Stimulated activated CD4-positive, alpha-beta T cell treated with anti-CD3 and anti-CD28 coated beads, TNF-alpha, amount 100 ng/mL, for 1 hour (primary cell): ENCODE measurements at places on chromosomes 16 and 17.

- no peak for DNase-seq
These were observed 1.1 kb downstream of the METTL16 start for GRCh38 chr17:2510559-2510958.

GRCh38 chr16:89646906-89647305 lies 10.6 kb downstream of the CHMP1A start:
- DNase-seq, result no peak

DNA sequence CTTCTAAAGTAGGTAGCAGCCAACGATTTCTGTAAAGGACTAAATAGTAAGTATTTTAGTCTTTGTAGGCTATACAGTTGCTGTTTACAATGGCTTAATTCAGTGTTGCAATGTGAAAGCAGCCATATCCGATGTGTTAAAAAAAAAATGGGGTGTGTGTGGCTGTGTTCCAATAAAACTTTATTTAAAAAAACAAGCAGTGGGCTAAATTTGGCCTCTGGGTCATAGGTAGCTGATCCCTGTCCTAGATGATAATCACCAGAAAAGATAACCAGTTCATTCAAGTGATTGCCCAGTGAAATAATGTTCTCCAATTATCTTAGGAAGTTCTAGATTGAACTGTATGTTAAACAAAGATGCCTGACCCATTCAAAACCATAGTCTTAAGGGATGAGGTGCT lies 124.3 kb downstream of the MAP2K6 start:
- no peak for DNase-seq

DNA sequence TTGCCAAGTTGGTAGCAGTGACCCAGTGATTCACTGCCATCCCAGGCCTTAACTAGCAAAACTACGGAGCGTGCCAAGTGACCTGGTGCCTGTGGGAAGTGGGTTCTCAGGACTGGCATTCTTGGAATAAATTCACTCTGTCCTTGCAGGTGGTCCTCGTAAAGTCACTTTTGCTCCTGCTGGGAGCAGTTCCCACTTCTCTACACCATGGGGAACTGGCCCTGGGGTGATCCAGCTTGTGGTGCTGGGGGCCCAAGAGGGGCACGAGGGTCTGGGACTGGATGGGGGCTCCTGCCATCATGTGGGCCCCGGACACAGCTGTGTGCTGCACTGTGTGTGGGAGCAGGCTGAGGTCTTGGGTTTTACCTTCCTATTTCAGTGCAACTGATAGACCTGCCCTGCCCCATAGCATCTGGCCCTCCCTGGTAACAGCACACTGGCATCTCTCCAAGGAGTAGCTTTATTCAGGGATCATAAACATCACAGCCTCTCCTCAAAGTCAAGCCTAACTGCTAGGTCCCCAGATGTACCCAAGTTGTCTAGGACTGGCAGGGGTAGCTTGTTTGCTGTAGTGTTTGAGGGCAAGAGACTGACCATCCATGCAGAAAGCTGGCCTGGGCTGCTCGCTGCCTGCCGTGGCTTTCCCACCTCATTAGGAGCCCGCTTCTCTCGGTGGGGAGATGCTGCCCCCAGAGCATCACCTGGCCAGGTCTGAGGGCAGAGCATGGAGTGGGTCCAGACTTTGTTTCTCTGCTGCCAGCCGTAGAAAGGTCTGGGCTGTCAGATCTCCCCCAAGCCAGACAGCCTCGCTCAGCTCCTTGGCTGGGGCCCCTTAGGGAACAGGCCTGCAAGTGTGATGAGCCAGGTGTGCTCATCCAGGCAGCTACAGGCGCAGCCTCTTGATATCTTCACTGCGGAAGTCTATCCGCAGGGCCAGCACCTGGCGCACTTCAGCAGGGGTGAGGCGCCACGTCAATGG lies 26.0 kb downstream of the FCSK start:
- no peak for DNase-seq

- no peak for DNase-seq
These were observed 34.8 kb downstream of the CYB5D2 start for GRCh38 chr17:4177806-4178205.

DNA sequence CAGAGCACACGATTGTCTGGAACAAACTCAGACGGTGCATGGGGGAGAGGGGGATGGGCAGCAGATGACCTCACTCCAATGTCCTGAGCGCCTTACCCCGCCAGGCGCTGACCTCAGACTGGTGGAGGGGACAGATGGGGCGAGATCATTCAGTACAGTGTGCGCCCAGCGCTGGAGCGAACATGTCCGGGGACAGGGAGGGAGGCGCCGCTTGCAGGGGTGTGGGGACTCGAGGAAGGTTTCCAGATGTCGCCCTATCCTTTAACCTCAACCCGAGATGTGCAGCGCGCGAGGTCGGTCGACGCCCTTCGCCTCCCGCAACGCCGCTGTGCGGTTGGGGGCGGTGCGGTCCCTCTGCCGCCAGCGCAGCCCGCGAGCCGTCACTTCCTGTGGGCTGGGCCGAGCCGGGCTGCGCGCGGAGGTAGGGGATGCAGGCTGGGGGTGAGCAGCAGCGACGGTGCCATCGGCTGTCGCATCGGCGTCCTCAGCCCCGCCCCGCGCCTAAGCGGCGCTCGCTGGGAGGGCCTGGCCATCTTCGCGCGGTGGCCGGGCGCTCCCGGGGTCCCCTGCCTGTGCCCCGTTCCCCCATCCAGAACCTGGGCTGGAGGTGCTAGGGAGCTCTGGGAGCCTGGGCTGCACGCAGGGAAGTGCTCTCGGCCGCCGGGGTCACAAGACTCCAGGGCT lies 5.3 kb upstream of the CDR2L start:
- peak; percentile 55 for DNase-seq

DNA sequence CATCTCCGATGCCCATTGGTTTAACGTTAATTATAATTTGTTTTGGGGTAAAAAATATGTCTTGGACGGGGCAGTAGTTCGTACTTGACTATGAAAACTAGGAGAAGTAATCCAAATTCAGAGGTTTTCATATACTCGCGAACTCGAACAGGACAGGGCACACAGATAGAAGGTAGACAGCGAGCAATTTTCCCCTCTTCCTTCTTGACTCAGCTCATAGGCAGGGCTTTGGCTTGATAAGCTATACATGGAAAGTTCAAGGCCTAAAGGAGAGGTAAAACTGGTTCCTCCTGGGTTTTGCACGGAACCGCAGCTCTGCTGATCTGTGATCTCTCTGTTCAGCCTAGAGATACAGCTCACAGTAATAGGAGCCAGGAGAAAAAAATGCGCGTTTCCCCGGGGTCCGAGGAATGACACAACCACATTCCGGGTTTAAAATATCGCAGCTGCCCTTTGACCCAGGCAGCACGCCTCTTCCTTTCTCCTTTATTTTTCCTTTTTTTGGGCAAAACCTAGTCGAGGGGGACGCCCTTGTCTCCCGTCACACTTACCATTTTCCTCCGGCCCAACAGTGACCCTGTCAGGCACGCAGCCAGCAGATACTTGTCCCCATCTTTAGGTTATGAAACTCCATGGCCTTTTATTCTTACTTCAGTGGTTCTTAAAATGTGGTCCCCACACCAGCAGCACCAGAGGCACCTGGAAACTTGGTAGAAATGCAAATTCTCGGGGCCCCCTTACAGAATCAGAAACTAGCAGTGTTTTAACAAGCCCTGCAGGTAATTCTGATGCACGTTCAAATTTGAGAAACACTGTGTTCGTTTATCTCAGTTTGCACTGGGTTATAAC lies 1.7 kb upstream of the LASP1 start:
- no peak for DNase-seq

GRCh38 chr16:57752581-57753447 lies 17.2 kb downstream of the KATNB1 start:
- no peak for DNase-seq

DNA sequence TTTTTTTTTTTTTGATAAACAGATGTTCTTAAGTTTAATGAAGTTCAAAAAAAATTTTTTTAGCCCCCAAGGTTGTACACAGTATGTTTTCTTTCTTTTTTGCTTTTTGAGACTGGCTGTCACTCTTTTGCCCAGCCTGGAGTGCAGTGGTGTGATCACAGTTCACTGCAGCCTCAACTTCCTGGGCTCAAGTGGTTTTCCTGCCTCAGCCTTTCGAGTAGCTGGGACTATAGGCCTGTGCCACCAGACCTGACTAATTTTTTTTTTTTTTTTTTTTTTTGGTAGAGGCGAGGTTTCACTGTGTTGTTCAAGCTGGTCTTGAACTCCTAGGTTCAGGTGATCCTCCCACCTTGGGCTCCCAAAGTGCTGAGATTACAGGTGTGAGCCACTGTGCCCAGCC lies 12.8 kb downstream of the ITGAE start:
- no peak for DNase-seq

GRCh38 chr16:19380328-19380727 lies 37.4 kb upstream of the TMC5 start:
- no peak for DNase-seq

DNA sequence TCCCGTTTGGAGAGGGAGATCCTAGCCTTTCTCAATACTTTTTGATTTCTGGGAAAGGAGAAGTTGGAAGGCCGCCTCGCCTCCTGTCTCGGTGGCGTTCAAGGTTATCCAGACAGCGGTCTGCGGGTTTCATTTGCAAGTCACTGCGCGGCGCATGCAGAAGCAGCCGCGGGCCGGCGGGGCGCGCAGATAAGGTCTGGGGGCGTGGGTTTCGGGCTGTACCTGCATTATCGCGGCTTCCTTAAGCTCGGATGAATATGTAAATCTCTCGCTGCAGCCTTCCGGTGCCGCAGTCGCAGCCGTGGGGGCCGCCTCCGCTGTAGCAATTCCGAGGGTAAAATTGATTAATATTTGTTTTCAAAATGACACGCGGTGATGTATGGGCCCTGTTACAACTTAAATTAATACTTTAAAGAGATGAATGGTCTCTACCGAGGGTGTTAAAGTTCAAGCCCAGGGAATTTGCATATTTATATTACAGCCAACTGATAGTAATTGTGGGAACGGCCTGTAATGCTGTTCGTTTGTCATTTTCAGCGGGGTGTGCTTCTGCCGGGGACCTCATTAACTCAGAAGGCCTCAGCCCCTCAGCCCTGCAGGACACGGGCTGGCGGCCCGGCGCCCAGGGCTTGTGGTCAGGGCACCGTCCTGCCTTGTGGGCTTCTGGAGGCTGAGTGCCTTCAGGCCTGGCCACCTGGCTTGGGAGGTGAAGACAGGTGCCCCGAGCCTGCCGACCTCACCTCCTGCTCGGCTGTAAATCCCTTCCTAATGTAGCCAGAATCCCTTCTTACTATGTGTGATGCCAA lies 99.4 kb downstream of the CYLD start:
- no peak for DNase-seq

- no peak for DNase-seq
These were observed 46.0 kb downstream of the LMF1 start for GRCh38 chr16:924806-925205.

GRCh38 chr17:17960500-17961030 lies 11.6 kb downstream of the TOM1L2 start:
- no peak for DNase-seq

- no peak for DNase-seq
These were observed 1.4 kb downstream of the CBFA2T3 start for GRCh38 chr16:88975511-88976061.

- DNase-seq, result no peak
These were observed 22.5 kb downstream of the AXIN2 start for GRCh38 chr17:65538675-65539529.

- no peak for DNase-seq
These were observed 1.0 kb downstream of the MCRIP1 start for GRCh38 chr17:81831957-81832607.

GRCh38 chr17:48787828-48788227 lies 29.2 kb downstream of the TTLL6 start:
- DNase-seq, result no peak

GRCh38 chr16:89444151-89444723 lies 46.1 kb downstream of the ANKRD11 start:
- no peak for DNase-seq

DNA sequence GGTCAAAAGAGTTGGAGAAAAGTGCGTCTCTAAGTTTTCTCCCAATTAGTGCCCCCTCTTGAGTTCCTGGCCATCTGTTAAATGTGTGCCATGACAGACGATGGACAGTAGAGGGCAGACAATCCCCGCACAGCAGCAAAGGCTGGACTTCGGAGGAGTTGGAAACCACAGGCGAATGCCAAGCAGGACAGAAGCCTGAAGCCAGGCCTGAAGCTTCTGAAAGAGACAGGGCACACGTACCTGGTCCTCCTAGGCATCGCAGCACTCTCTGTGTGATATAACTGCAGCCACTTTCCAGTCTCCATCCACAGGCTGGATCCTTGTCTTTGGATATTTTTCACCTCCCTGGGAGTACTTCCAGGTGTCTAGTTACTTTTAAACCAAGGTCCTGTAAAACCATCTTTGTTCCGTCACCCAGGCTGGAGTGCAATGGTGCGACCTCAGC lies 14.5 kb downstream of the C17orf100 start:
- no peak for DNase-seq

GRCh38 chr16:88919936-88920335 lies 53.5 kb upstream of the PABPN1L start:
- DNase-seq, result no peak

GRCh38 chr16:11010575-11011221 lies 66.3 kb downstream of the CLEC16A start:
- DNase-seq, result no peak

GRCh38 chr17:28899212-28899815 lies 1.8 kb upstream of the FLOT2 start:
- DNase-seq, result no peak

DNA sequence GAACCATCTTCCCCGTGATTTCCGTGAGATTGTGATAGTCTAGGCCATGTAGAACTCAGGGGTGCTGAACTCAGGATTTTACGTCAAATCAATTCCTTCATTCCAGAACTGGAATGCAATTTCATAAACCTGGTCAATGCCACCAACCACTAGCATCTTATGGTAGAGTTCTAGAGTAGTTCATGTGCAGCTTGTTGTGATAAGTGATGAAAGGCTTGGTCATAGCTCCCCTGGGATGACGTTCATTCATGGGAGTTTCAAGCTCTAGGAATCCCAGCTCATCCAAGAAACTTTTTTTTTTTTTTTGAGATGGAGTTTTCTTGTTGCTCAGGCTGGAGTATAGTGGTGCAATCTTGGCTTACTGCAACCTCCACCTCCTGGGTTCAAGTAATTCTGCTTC lies 3.7 kb upstream of the DPEP2 start:
- DNase-seq, result no peak

GRCh38 chr16:586047-586644 lies 3.7 kb upstream of the RAB40C start:
- no peak for DNase-seq

DNA sequence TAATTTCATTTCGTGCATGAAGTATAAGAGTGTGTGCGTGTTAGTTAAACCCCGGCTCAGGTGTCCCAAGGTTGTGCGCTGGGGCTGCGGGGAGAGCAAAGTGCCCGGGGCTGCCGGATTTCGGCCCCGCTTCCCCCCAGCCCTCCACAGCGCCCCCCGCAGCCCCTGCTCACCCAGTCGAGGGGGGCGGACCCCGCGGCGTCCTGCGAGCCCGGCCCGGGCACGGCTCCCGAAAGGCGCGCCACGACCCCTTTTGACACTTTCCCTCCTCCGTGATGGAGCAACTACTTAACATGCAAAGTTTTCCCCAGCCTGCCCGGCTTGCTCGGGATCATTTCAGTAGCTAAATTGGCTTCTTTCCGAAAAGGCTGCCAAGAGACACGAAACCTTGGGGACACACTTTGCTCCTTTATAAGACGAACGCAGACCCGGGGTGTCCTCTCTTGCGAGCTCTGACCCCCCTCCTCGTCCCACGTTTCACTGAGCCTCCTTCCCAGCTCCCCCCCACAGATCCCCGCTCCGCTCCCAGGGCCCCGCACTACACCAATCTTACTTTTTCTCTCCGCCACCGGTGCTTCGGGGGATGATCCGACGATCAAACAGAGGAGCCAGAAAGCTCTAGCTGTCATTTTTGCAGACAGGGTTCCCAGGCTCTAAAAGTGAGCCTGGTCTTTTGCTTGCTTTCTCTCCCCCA lies 552 bp downstream of the C17orf58 start:
- DNase-seq, result no peak

GRCh38 chr17:4584101-4584916 lies at the start of gene SMTNL2:
Gene SMTNL2, plus strand, starts transcription at chr17:4584529. Its CDS starts 77 bp downstream, at chr17:4584606.
- peak; percentile 10 for DNase-seq

- DNase-seq, result no peak
These were observed 161.0 kb downstream of the GSG1L start for GRCh38 chr16:27902551-27902950.
